ENCODE measurements at places on chromosomes 16 and 17.

- DNase-seq = no peak
These were observed 85.0 kb downstream of the NOG start for GRCh38 chr17:56678249-56679114.

DNA sequence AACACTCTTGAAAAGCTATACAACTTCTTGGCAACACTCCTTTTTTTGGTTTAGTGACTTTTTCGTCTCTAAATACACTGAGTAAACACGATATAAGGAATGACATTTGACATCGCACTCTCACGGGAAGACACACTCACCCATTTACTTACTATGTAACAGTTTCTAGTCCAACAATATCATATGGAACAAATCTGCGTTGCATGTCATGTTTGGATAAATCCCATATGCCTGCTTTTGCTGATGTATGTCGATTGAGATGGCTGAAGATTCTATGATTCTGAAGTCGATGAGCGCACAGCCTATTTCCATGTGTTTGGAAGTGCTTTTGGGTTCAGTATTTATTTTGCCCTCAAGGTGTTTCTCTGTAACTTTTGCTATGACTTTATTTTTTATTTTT, 18.2 kb downstream of the ITGAE start:
- no peak for DNase-seq

GRCh38 chr16:7614021-7614795, 281.6 kb downstream of the RBFOX1 start:
- no peak for DNase-seq

GRCh38 chr17:63066158-63066813, 100.3 kb downstream of the TANC2 start:
- no peak for DNase-seq

DNA sequence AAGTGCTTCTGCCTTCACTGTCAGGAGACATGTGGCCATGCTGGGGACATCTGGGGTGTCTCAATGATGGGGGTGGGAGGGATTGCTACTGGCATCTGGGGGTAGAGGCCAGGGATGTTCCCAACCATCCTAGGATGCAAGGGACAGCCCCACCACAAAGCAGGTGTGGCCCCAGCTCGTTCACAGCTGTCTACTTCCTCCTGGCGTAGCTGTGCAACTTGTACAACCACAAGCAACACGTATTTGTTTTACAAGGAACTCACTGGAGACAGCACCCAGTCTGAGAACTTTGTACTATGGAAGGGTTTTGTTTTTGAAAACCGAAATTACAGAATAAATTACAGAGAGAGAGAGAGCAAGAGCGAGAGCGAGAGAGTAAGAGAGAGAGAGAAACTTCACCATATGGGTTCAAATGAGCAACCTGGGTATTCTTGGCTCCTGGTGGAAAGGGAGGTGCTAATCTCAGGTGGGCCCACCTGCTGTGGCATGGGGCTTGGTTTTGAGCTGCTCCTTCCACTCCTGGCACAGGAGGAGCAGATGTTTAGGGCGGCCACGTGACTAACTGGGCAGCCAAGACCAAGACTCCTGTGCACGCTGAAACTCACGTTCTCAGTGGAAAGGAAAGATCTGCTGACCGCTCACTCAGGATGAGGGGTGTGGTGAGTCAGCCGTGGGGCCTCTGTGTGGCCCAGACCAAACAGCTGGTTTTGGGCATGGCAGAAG, 17.5 kb upstream of the TNFRSF13B start:
- no peak for DNase-seq

- DNase-seq = no peak
These were observed 201.3 kb downstream of the XYLT1 start for GRCh38 chr16:17269439-17269838.

GRCh38 chr17:41635121-41636097, 11.0 kb upstream of the KRT17 start:
- no peak for DNase-seq

DNA sequence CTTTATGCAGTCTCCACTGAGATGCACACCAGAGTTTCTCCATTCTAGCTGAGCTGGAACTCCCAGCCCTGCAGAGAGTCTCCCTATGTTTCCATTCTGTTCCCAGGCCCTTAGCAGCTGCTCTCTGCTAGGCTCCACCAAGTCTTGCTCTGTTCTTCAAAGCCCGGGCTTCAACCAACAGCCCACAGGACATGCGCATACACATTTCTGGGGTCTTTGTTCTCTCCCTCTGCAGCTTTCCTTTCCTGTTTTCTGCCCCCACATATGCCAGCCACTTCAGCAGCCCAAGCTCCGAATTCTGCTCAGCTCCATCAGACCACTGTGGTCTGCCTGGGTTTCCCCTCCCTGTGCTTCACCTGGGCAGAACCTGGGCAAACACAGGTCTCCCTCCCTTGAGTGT, 205.9 kb downstream of the CBLN1 start:
- DNase-seq = no peak

DNA sequence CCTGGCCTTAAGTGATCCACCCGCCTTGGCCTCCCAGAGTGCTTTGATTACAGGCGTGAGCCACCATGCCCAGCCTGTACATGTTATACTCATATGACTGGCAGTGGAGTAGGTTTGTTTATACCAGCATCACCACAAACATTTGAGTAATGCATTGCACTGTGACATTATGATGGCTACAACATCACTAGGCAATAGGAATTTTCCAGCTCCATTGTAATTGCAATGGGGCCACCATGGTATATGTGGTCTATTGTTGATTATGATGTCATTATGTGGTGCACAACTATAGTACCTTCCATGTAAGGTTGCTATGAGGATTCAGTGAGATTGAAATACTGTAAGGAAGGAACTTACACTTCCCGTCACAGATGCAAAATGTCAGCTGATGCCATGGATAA, 168.9 kb downstream of the COPRS start:
- no peak for DNase-seq

GRCh38 chr17:78724544-78724943, 57.5 kb downstream of the CYTH1 start:
- DNase-seq = no peak

DNA sequence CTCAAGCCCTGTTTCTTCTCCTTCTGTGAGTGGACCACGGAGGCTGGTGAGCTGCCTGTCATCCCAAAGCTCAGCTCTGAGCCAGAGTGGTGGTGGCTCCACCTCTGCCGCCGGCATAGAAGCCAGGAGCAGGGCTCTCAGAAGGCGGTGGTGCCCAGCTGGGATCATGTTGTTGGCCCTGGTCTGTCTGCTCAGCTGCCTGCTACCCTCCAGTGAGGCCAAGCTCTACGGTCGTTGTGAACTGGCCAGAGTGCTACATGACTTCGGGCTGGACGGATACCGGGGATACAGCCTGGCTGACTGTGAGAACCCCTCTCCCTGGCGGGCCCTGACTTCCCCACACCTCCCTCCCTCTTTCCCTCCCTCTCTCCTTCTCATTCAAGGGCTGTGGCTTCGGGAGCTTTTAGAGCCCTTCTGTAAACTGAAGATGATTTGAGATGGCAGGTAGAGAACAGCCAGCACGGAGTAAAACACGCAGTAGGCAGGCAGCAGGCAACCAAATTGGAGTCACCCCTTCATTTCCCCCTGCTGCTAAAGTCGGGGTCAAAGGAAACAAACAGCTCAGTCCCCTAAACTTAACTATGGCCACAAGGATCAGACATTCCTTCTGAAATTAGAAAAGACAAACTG, 3.9 kb downstream of the SPACA3 start:
- no peak for DNase-seq

GRCh38 chr17:70185285-70185684, 16.0 kb downstream of the KCNJ2 start:
- DNase-seq = no peak

DNA sequence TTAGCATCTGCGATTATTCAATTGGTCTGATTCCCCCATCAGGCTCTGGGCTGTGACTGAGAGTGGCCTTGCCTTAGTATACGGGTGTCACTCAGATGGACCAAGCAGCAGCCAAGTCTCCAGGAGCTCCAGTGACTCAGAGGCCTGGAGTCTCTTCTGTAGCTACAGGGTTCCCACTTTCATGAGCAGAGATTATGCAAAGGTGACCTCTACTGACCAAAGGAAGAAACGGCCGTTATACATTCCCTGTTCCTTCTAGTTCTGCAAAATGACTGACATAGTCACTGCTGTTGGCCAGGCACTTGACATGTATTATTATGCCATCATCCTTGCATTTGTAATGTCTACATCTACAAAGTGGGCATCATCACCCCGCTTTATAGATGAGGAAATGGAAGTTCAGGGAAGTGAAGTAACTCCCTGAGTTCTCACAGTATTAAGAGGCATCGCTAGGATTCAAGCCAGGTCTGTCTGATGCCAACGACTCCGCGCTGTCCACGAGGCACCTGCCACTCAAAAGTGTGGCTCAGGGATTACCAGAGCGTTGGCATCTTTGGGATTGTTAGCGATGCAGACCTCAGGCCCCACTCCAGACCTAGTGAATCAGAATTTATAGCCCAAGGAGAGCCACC, 23.3 kb downstream of the SLC38A7 start:
- DNase-seq = no peak

- no peak for DNase-seq
These were observed 142.6 kb downstream of the UTP18 start for GRCh38 chr17:51402899-51403298.

DNA sequence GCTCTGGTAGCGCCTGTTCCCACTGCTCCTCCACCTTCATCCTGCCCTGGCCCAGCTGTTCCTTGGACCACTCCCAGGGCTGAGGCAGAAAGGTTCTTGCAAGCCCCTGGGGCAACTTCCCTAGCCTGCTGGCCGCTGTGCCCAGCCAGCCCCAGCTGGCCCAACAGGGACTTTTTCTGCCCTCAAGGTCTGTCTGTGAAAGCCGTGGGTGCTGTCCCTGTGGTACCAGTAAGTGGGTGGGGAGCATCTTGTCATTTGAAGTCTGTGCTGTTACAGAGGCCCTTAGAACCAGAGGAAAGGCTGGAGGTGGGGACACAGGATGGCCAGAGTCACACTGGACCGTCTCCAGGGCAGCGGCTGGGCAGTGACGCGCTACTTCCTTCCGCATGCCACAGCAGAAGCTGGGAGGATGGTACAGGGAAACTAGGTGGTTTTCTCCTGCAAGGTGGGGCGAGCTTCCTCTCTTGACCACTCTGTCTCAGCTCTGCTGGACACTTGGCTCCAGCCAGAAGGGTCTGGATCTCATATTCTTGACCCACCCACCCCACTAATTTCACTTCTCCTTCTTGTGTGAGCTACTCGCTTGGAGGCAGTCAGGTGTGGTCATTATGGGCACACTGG, 87.8 kb downstream of the PLCG2 start:
- no peak for DNase-seq

- DNase-seq = no peak
These were observed 31.3 kb downstream of the DCUN1D3 start for GRCh38 chr16:20868890-20869289.

DNA sequence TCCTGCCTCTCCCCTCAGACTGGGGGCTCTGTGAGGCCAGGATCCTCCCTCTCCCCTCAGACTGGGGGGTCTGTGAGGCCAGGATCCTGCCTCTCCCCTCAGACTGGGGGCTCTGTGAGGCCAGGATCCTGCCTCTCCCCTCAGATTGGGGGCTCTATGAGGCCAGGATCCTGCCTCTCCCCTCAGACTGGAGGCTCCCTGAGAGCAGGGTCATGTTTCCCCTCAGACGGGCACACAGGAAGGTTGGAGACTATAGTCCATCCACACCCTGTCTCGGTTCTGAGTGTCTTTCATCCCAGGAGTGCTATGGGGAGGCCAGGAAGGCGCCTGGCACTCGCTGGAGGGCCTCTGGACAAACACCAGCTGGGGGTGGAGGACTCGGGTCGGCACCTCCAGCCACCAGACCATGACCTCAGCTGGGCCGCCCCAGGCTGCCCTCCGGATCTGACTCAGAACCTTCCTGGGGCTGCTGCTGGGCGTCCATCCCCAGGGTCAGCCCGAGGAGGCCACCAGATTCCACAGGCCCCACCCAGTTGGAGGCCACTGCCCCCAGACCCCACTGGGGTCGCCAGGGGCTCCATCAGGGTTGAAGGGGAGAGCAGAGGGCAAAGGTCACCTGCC, 21.9 kb upstream of the DLX4 start:
- no peak for DNase-seq

- no peak for DNase-seq
These were observed 64.4 kb upstream of the TBX2 start for GRCh38 chr17:61335105-61335844.

DNA sequence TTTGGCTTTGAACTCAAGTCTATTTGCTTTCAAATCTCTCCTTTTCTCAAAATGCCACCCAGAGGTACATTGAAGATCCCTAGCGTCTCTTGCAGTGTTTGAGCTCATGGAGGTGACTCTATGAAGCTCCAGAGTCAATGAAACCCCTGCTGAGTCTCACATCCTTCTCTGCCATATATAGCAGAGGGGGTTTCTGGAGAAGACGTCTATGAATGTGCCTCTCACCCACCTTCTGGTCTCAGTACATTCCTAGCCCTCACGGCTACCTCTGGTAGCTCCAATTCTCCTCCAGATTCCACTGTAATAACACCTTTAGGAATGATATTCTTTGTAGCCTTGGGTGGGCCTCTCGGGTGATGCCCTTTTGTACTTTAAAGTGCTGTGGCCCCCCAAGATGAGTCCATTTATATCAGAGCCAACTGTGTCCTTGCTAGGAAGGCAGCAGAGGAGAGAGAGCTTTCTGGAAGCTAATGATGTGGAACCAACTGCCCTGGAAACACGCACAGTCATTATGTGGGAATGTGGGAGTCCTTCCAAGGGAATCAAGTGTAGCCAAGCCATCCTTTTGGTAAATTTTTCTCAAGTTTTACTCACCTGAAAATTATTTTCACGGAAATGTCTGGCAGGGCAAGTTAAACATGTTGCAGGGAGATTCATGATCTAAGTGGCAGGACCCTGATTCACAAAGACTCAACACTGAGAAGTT, 123.4 kb downstream of the ASIC2 start:
- no peak for DNase-seq

GRCh38 chr16:84613408-84614072, 4.3 kb downstream of the COTL1 start:
- DNase-seq = no peak

DNA sequence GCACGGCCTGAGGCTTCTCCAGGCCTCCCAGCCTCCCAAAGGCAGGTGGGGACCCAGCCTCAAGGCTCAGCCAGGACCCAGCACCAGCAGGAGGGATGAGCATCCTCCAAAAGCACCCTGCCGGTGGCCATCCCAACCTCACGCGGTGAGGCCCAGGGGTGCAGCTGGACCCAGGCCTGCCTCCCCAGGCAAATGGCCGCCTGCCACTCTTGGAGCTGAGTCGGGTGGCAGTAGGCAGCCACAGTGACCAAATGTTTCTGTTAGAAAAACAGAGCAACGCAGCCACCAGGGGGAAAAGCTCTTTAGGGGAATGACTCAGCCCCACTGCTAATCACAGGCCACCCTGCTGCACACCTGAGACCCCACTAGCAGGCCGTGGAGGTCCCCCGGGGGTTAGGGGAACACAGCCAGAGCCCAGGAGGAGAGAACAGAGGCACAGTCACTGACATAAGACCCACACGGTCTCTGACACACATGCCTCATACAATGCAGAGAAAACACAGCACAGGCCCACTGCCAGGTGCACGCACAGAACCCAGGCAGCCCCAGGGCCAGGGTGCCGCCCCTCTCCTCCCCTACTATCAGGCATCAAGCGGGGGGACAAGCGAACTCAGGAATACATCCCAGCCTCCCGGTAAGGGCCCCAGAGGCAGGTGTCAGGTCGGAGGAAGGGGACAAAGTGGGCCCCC, 12.4 kb downstream of the BCAR1 start:
- DNase-seq = no peak

All from NCI-H2081 treated with DMSO at 0.1 percent for 48 hours (cell line).